ENCODE measurements at places on chromosomes 7 and 10. TPM values are rescaled to one million over a fixed set of nuclear protein-coding genes. Genes with fewer than 3 reads are reported as not detected.

The SLC18A2 gene
- total RNA-seq, result 0.09 TPM

The PIK3CG gene
- 35.5 TPM for total RNA-seq

The ACTR3C gene
- total RNA-seq, result 11.7 TPM

The GOLGA7B gene
- total RNA-seq, result 5.6 TPM

The PLCE1 gene
- total RNA-seq, result 0.02 TPM

The GRID2IP gene
- total RNA-seq, result not detected

The SLC26A5 gene
- total RNA-seq, result not detected

The SLC29A4 gene
- total RNA-seq, result 0.59 TPM

The WEE2 gene
- total RNA-seq, result 0.05 TPM

The NKX2-3 gene
- total RNA-seq, result not detected

The NEUROG3 gene
- total RNA-seq, result not detected

The MSMB gene
- not detected for total RNA-seq

The TBC1D12 gene
- total RNA-seq, result 0.11 TPM

The CPN1 gene
- total RNA-seq, result not detected

The PON1 gene
- total RNA-seq, result not detected
